ENCODE measurements at places on chromosomes 3 and 15. TPM values are rescaled to one million over a fixed set of nuclear protein-coding genes. Genes with fewer than 3 reads are reported as not detected.

SECISBP2L gene
- total RNA-seq, result 18.1 TPM

ROBO1 gene
- 0.64 TPM for total RNA-seq

TBC1D2B gene
- total RNA-seq, result 41.1 TPM

CNTN4 gene
- not detected for total RNA-seq

SH2D7 gene
- not detected for total RNA-seq

PAQR9 gene
- total RNA-seq, result not detected

GOLGA8S gene
- 0.13 TPM for total RNA-seq

GASK1A gene
- under 0.01 TPM for total RNA-seq

SLC24A5 gene
- total RNA-seq, result not detected

PPP1R14D gene
- total RNA-seq, result not detected

PLCD1 gene
- 13.2 TPM for total RNA-seq

PRSS50 gene
- total RNA-seq, result not detected

DNASE1L3 gene
- total RNA-seq, result 6.4 TPM

HCLS1 gene
- total RNA-seq, result 17.3 TPM

APBA2 gene
- total RNA-seq, result 22.7 TPM

CYP1A2 gene
- total RNA-seq, result under 0.01 TPM

WDR6 gene
- 108 TPM for total RNA-seq

NEO1 gene
- 5.3 TPM for total RNA-seq

GMNC gene
- total RNA-seq, result not detected

SLC38A3 gene
- total RNA-seq, result under 0.01 TPM

BFSP2 gene
- total RNA-seq, result not detected

BTD gene
- 43.6 TPM for total RNA-seq

CACNA1D gene
- total RNA-seq, result not detected

IL5RA gene
- not detected for total RNA-seq

CISH gene
- total RNA-seq, result 0.38 TPM

FBXO40 gene
- total RNA-seq, result not detected

CPB1 gene
- total RNA-seq, result not detected

HTR3E gene
- total RNA-seq, result not detected

SNX22 gene
- total RNA-seq, result under 0.01 TPM

ZNF774 gene
- total RNA-seq, result 0.64 TPM

All from dermis microvascular lymphatic vessel endothelial cell (primary cell).